ENCODE measurements at places on chromosomes 1 and 21.

DNA sequence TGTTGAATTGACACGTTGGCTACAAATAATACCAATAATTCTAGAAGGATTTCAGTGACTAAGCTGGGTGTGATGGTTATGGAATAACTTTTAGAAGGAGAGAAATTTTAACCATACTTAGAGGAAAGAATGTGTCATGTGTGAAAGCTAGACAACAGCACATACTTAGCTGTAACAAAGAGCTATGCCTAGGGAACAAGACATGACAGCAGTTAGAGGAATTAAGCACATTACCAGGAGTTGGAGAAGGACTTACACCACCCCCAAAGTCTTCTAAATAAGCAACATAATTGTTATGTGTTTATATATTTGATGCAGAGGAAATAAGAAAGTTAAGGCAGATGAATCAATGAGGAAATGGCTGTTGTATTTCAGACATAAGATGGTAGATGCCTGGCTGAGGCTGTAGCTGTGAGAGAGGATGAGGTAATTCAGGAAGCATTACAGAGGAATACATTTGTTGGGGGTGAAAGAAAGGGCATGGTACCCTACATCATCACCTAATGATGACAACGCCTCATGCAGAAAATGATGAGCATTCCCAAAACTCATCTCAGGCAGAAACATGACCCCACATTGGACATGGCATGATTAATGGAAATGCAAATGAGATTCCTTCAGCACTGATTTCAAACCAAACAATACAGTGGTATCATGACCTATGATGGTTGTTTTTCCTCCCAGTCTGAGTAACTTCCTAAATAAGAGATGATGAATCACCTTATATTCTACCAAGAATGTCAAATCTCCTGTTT is 211.5 kb downstream of the LHX8 start:
- DNase-seq, result no peak

- DNase-seq, result no peak
Observed at GRCh38 chr1:116738673-116739370, 15.4 kb upstream of the CD2 start.

GRCh38 chr1:244964112-244964971 is 100.0 kb upstream of the HNRNPU start:
- DNase-seq, result no peak

DNA sequence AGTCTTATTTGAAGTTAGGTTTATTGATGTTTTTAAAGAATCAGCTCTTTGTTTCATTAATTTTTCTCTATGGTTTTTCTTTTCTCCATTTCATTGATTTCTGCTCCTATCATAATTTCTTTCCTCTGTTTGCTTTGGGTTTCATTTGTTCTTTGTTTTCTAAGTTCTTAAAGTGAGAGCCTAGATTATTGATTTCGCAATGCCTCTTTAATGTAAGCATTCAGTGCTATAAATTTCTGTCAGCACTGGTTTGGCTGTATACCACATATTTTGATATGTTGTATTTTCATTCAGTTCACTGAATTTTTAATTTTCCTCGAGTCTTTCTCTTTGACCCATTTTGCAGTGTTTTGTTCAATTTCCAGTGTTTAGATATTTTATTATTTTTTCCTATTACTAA is 68.7 kb downstream of the DNAH14 start:
- DNase-seq, result no peak

GRCh38 chr1:53197291-53198200 is 922 bp downstream of the CPT2 start:
- DNase-seq, result no peak

DNA sequence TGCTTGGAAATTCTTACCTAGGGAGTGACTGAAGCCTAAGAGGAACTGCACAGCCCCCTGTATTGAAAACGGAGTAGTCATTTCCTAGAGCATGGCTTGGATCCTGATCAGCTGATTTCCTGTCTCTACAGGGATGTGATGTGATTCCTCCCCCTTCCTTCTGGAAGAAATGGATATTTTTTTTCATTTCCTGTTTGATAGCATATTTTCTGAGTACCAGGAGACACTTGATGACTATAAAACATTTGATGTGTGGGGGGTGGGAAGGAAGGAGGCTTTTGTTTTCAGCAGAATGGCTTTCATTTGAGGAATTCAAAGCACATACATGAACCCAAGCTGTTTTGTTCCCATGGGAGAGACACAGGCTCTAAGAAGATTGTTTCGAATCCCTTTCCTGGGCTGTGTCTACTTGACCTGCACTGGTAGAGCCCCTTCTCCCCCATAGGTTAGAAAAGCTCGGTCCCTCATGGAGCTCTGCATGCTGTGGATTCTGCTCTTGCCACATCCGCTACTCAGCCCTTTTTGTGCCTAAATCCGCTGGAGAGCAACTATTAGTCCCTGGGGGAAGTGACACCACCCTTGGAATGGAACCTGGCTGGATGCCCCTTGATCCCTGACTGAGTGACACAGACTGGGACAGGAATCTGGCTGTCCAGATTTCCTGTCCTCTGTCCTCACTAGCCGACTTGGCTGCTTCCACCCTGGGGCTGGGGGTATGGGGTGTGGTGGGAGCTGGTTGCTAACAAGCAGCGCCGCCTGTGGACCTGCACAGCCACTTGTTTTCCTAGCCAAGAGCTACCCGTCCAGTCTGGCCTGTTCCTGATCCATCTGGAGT is 71.8 kb upstream of the MACF1 start:
- DNase-seq, result peak; percentile 48

DNA sequence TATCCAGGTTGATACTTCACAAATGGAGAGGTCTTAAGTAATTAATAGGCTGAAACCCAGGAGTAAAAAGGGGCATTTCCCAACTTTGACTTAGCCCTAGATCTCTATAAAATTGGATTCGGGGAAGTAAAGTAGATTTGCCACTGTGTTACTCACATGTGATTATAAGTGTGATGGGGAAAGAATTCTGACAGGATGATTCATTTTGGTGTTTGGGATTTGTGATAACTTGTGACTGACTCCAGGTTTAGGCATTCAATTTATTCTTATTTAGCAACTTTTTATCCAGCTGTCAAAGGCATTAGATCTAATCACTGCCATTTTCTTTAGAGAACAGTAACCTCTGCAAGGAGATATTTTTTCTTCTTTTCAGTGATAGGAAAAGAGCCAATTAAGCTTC is 175.5 kb downstream of the ASTN1 start:
- DNase-seq, result no peak

DNA sequence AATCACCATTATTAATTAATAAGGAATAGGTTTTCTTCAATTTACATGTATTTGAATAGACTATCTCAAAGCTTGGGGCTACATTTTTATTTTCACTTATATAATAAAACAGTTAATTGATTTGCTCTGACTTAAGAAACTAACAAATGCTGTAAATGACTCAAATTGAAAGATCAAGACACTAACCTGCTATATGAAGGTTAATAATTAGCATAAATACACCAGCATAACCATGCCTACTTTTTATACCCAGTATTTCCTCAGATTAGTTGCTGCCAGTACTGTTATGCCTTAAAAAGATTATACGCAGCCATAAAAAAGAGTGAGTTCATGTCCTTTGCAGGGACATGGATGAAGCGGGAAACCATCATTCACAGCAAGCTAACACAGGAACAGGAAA is 1545.1 kb downstream of the AMY1C start:
- no peak for DNase-seq

DNA sequence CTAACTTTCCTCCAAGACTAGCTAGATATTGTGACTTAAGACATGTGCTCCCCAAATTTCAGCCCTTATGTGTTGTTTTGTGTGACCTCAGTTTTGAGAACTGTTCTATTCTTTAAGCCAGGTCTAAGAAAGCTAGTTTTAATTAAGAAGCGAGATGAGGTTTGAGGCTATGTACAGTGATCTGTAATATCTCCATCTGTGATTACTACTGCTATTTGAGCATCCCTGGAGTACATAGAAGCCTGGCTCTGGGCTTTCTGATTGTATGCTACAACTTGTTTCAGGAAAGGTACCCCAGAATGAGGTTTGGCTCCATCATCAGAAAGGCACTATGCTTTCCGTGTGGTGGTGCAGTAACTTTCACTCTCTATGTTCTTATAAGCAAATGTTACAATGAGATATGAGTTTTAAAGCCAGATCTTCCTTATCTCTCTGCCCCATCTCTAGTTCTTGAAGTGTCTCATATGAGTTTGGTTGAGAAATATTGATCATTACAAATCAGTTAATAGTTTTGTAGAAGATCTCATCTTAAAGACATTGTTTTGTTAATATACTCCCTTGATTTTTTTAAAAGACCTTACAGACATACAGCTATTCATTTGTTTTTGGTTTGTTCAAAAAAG is 605 bp downstream of the RGS4 start:
- DNase-seq, result no peak

GRCh38 chr1:60510162-60510561 is 436.6 kb upstream of the C1orf87 start:
- no peak for DNase-seq

- DNase-seq, result no peak
Observed at GRCh38 chr1:117609471-117609911, 3.6 kb downstream of the TENT5C start.

DNA sequence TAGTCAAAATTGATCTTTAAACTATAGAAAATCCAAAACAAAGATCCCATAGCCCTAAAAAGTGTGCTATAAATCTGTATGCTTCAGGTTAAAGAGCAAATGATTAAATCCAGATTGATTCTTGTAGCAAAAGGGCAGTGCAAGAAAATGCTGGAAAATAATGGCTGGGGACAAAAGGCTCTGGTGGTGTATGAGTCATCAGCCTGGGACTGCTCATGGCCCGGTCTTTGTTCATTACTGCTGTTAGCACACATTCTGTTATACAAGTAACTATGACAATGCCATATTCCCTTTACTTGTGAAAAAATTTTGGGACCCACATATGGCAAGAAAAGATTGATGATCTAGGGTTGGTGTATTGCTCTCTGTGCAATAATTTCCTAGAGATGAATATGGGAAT is 89.1 kb downstream of the RWDD3 start:
- DNase-seq, result no peak

- DNase-seq, result no peak
Observed at GRCh38 chr1:12053752-12054548, 9.2 kb upstream of the TNFRSF8 start.

DNA sequence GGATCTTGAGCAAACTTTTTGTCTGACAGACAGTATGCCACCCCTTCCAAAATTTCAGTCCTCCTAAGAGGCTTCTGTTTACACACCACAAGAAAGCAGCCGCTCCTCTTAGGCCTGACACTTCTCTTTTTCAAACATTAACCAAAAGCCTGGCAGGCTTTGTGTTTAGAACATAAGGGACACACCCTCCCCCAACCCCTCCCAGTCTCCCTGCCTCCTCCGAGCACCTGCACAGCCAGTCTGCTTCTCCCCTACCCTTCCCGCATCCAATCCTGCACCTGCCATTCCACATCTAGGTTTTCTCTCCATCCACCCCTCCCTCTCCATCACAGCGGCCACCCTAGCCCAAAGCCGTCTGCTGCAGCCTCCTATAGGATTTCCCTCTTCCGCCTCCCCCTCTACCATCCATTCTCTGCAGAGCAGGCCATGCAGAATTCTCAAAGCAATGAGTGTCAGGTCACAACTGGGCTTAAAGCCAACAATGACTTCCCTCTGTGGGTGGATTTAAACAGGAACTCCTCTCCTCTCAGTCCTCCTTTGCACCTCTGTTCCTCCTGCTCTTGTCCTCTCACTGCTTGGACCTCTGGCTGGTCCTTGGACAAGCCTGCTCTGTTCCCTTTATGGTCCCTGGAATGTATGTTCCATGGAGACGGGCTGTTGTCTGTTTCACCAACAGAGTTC is 478.2 kb downstream of the NPHP4 start:
- no peak for DNase-seq

- no peak for DNase-seq
Observed at GRCh38 chr1:223631956-223632355, 33.5 kb downstream of the CAPN8 start.
